ENCODE measurements at places on chromosomes 1 and 21.
A peak's percentile ranks its signal among the peaks of the same experiment; 100 is the strongest.

DNA sequence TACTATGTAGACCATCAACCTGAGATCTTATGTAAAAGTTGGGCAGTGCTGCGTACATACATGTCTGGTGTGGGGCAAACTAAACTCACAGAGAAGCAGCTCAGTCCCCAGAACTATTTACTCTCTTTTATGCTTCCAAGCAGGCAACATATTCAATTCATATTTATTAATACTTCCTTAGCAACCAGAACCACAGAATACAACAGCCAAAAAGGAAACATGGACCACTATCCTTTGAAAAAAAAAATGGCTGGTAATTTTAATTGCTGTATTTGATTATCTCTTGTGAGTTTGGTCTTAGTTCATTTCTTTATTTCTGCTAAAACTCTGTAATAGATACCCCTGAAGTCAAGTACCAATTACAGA lies 1.5 kb upstream of the PPP1R15B start:
- no peak for DNase-seq

DNA sequence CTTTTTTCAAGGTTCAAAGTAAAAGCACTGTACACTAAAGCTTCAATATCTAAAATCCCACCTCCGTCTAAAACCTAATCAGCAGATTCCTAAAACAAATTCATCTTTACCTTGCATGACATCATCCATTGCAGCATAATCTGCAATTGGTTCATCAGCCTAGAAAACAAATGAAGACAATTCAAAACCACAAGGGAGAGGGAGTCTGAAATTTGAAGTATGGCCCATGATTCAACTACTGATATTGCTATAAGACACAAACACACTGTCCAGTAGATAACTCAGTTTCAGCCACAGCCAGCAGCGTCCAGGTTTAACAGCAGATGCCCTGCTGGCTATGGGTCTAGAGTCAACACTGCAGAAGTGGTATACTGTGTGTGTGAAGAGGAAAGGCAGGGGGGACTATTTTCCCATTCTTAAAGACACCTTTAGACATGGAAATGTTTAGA lies 17.9 kb upstream of the RAP1GAP start:
- DNase-seq = no peak

GRCh38 chr1:110916669-110917306 lies 43.8 kb downstream of the CD53 start:
- peak; percentile 50 for DNase-seq

- no peak for DNase-seq
Measured at GRCh38 chr1:235158680-235159079, 2.4 kb downstream of the RBM34 start.

- DNase-seq = no peak
Measured at GRCh38 chr21:38527737-38528136, 29.5 kb upstream of the ERG start.

GRCh38 chr21:38664315-38664714 lies 141.4 kb upstream of the ETS2 start:
- DNase-seq = no peak

DNA sequence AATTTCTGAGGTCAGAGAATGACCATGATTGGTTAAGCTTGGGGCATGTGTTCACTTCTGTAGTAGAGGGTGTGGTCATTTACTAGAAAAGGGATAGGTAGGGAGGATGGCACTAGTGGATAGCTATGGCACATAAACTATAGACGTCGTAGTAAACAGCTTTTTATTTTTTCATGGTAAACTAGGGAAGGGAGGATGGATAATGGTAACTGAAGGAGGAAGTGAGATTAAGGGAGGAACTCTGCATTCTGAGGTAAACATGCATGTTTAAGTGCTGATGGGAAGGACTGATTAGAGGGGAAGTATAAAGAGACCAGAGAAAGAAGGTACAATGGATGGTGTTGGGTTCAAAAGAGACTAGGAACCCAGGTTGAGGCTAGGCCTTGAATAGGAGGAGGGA lies 26.9 kb downstream of the PTGS2 start:
- DNase-seq = peak; percentile 36

DNA sequence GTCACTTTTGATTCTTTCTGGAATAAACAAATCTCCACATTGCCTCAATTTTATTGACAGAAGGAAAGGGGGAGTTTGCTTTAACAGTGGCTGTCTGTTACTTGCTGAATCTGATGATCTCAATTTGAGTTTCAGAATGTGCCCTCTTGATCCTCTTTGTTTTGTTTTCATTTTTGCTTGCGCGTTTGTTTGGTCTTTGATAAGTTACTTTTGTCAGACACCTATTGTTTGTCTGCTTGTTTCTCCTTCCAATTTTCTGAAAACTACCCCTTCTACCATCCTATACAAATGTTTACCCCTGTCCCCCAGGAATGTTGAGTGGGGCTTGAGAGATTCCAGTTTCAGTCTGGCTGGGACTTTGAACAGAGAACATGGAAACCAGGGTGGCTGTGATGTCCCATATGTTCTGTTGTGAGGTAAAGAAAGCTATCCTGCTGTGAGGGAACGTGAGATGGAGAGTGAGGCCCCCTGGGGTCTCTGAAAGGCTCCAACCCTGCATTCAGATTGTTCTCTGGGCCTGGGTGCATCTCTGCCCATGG lies 11.8 kb upstream of the XCL2 start:
- DNase-seq = no peak

GRCh38 chr1:5707566-5708345 lies 284.5 kb downstream of the NPHP4 start:
- DNase-seq = no peak

GRCh38 chr1:36772647-36773495 lies 261.4 kb downstream of the GRIK3 start:
- no peak for DNase-seq

DNA sequence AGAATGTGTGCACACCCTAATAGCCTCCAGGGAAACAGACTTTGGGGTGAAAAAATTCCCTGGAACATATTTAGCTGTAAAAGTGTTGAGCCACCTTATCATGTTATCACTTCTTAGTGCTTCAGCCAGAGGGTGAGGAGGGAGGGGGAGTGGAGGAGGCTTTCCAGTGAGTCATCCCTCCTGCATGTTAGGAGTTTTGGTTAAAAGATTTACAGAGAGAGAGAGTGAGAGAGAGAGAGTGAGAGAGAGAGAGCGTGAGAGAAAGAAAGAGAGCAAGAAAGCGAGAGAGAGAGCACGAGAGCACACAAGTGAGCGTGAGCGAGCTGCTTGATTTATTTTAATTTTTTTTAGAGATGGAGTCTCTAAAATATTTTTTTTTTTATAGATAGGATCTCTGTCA lies 13.5 kb upstream of the CACNA1E start:
- DNase-seq = no peak

DNA sequence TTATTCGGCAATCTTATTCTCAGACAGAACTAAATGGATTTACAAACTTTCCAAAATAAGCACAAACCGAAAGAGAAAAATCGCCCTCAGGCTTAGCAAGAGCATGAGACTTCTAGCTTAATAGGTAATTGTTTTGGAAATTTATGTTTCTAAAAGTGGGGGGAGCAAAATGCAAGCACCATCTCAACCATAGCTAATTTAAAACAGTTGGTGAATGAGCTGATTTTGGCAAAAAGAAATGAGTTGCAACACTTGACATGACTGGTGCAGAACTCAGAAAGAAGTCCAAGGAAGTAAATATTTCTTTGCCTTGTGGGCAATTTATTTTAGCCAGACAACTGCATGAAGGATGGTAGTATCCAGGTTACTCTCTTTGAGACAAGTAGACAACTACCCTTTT lies 71.5 kb upstream of the PTGFR start:
- no peak for DNase-seq

DNA sequence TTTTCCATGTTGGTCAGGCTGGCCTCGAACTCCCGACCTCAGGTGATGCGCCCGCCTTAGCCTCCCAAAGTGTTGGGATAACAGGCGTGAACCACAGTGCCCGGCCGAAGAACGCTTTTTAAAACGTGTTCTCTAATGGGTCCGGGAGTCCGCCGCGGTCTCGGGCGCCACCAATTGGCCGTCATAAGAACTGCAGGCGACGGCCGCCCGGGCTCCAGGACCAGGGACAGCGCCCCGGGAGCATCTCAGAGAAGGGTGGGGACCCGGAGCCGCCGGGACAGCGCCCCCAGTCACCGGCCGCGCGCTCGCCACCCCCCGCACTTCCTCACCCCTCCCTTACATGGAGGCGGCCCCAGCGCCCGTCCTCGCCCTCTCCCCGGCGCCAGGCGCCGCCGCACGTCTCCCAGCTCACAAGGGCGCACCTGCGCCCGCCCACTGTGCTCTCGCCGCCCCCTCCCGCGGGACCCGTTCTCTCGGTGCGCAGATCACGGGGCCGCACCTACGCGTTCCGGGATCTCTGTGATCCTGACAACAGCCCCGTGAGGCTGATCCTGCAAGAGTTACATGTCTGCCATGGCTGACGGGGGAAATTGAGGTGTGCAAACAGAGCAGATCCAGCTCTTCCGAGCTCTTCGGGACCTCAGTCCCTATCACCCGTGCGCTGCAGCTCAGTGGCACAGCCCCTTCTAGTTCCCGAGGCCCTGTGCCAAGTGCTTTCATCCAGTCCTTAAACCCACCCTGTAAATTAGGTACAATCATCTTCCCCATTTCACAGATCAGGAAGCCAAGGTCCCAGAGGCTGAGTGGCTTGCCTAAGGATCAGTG lies 9.8 kb downstream of the RAP1GAP start:
- DNase-seq = peak; percentile 60

GRCh38 chr1:235767795-235768194 lies 98.9 kb downstream of the LYST start:
- DNase-seq = no peak

GRCh38 chr1:213327017-213327667 lies 276.1 kb downstream of the RPS6KC1 start:
- peak; percentile 52 for DNase-seq

- no peak for DNase-seq
Measured at GRCh38 chr1:3454811-3455618, 550 bp downstream of the ARHGEF16 start.

GRCh38 chr1:227472772-227473171 lies 90.6 kb upstream of the ZNF678 start:
- no peak for DNase-seq

GRCh38 chr1:63982201-63982600 lies 208.4 kb downstream of the ROR1 start:
- DNase-seq = no peak

GRCh38 chr1:180188684-180189175 lies 34.1 kb downstream of the QSOX1 start:
- DNase-seq = no peak

DNA sequence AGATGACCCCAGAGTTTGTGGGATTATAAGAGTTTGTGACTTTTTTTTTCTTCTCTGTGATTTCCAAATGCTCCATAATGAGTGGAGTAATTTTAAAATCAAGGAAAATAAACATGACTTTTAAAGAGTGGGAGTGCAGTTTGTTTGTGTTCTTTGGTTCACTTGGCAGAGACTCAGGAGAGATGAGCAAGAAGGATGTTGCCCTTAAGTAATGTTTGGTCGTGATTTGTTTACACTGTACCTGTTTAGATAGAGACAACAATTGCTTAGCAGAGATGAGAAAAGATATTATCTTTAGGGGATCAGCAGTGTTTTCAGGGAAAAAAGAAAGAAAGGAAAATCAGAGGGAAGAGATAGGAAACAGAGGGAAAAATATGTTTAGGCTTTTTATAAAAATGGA lies 170.8 kb downstream of the ADSS2 start:
- no peak for DNase-seq

DNA sequence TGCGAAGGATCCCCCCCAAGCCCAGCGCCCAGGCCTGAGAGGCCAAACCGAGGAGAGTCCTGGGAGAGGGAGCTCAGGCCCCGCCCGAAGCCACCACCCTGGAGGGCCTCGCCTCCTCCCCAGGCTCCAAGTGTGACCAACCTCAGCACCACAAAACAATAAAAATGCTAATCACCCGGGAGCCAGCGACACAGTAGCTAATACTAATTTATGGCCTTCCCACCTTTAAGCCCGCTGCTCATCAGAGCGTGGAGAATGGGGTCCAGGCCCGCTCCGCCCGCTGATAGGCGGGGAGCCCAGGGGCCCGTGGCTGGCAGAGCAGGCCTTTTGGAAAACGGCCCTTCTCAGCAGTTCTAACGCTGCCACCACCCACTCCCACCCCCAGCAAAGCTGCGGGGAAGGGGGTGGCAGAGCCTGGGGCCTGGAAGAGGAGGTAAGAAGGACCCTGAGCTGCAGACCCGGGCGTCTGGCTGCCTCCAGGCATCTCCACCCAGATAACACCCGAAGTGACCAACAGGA lies 20.4 kb upstream of the TAS1R2 start:
- no peak for DNase-seq

- DNase-seq = no peak
Measured at GRCh38 chr1:168428063-168428731, 115.6 kb downstream of the XCL2 start.

- DNase-seq = no peak
Measured at GRCh38 chr1:46334030-46334384, 6.6 kb upstream of the NSUN4 start.

- no peak for DNase-seq
Measured at GRCh38 chr1:8411803-8412182, 93.9 kb downstream of the SLC45A1 start.

DNA sequence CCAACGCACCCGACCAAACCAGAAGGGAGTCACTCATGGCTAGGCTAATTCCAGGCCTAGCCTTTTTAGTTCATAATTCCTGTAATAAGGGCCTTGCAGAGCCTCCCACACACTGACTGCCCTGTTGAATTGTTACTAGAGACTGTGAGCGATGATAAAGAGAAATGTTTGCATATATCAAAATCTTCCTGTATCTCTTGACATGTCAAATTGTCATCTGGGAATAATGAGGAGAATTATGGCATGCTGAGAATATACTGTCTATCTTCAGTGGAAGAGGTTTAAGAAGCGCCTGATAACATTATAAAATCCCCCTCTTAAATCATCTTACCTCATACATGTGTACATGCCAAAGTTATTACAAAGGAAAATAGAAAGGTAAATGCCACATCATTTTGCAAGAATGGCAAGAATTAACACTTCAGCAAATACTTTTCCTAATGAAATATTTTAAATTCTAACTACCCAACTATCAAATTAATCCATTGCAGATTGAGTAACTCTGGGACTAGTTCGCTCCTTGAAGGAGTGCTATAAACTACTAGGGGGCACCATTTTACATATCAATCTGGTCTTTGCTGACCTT lies 144.1 kb downstream of the CENPF start:
- DNase-seq = no peak

DNA sequence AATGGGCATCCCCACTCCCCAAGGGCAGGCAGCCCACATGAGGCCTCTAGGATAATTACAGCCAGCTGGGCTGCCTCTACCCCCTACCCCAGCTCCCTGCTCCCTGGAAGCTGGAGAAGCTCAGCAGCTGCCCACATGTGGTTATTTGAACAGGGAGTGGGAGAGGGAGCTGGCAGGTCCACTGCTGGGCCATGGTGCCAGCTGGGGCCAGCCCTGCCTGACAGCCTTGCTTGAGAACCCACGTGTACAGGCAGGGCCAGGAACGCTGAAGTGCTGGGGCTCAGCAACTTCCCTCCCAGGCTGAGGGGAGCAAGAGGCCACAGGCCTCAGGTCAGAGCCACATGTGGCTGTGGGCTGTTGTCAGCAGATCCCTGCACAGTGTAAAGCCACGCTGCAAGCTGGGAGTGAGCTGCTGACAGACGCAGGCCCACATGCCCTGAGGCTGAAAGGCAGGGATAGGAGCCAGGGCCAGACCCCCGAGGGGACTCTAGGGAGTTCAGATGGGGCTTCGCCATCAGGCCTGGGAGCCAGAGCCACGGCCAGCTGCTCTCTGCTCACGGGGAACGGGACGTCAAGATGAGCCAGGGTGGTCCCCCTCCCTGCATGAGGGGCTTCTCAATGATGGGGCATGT lies 129.0 kb downstream of the SYF2 start:
- no peak for DNase-seq
